ENCODE measurements at places on chromosomes 6 and 20. TPM values are rescaled to one million over a fixed set of nuclear protein-coding genes. Genes with fewer than 3 reads are reported as not detected.

MOXD1 gene
- total RNA-seq = 24.0 TPM

GNRH2 gene
- not detected for total RNA-seq

CGA gene
- not detected for total RNA-seq

PSMB1 gene
- total RNA-seq = 111 TPM

WFDC12 gene
- 1.8 TPM for total RNA-seq

IPCEF1 gene
- 8.8 TPM for total RNA-seq

C2 gene
- 282 TPM for total RNA-seq

CDH4 gene
- 0.23 TPM for total RNA-seq

ARMC12 gene
- total RNA-seq = 0.52 TPM

TSBP1 gene
- total RNA-seq = not detected

SLC32A1 gene
- not detected for total RNA-seq

GGTLC1 gene
- 105 TPM for total RNA-seq

PBOV1 gene
- total RNA-seq = not detected

TBC1D32 gene
- total RNA-seq = 5.4 TPM

ADGRB3 gene
- total RNA-seq = 3.5 TPM

MYO6 gene
- total RNA-seq = 66.2 TPM

SGK2 gene
- total RNA-seq = 1.7 TPM

Data from upper lobe of right lung (tissue), 1 donor.